ENCODE measurements at places on chromosomes 1 and 21.

- no peak for DNase-seq
Observed at GRCh38 chr1:119926553-119926952, 30.2 kb upstream of the ADAM30 start.

GRCh38 chr1:113929750-113930498 lies 800 bp downstream of the HIPK1 start:
- DNase-seq = peak; percentile 4

- DNase-seq = no peak
Observed at GRCh38 chr1:164694505-164694904, 135.5 kb downstream of the PBX1 start.

- no peak for DNase-seq
Observed at GRCh38 chr1:41568204-41568603, 83.7 kb upstream of the EDN2 start.

DNA sequence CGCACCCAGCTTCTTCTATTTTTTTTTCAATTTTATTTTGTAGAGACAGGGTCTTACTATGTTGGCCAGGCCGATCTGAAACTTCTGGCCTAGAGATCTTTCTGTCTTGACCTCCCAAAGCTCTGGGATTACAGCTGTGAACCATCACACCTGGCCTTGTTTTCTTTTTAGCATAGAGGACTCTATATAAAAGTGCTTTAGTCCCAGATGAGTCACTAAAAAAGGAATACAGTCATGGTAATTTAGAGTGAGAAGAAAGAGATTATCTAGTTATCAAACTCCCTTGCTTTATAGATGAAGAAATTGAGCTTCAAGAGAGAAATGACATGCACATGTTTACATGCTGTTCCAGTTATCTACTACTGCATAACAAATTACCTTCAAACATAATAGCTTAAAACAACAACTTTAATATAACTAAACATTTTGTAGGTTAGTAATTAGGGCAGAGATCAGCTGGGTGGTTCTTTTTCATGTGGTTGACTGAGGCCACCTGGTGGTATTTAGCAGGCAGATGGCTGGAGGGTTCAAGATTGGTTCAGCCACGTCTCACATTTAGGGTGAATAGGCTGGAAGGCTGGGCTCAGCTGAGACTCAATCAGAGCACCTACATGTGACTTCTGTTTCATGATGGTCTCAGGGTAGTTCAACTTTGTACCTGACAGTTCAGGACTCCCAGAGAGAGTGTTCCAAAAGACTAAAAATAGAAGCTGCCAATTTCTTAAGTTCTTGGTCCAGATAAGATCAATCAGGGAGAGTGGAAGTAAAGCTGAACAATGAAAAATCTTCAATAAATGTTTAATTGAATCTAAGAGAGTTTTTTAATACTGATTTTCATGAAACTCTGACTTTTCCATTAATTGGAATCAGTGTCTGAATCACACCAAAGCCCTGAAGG lies 16.9 kb upstream of the MTF2 start:
- no peak for DNase-seq

DNA sequence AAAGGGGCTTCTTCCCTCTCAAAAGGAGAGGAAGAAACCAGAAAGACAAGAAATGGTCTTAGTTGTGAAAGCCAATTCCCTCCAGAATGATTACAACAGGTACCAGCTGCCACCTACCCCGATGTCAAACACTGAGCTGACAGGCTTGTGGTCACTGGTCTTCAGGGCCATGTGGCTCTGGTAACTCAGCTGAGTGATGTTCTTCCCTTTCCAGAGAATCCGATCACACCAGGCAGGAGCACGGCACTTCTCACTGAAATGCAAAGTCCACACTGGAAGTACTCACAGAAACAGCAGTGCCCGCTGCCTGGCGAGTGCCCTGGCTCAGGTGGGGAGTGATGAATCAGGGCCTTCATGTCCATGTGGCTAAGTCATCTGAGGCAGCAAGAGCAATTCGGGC lies 18.7 kb upstream of the MTF1 start:
- no peak for DNase-seq

- no peak for DNase-seq
Observed at GRCh38 chr1:115536279-115536816, 105.4 kb upstream of the VANGL1 start.

GRCh38 chr1:232017057-232017456 lies 390.5 kb downstream of the DISC1 start:
- DNase-seq = no peak
